ENCODE measurements at places on chromosomes 3 and 15.

- no peak for DNase-seq
Observed at GRCh38 chr3:38146504-38146903, 8.0 kb downstream of the MYD88 start.

GRCh38 chr3:152122851-152123250, 145.9 kb upstream of the MBNL1 start:
- DNase-seq: no peak

DNA sequence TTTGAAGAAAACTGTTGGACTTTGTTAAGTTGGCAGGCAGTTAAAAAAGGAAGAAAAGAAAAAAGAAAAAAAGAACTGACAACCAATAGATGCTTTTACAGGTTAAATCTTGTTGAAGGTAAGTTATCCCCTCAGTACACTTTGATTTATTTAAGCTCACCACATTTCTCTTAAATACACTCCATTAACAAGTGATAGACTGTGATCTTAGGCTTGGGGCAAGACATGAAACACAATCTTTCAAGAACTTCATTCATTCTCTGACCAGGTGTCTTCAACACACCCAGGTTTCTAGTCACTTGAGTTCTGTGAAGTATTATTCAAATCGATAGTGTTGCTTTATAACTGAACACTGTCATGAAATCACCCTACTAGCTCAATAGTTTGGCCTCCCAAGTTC, 751.9 kb downstream of the ROBO1 start:
- DNase-seq: no peak

DNA sequence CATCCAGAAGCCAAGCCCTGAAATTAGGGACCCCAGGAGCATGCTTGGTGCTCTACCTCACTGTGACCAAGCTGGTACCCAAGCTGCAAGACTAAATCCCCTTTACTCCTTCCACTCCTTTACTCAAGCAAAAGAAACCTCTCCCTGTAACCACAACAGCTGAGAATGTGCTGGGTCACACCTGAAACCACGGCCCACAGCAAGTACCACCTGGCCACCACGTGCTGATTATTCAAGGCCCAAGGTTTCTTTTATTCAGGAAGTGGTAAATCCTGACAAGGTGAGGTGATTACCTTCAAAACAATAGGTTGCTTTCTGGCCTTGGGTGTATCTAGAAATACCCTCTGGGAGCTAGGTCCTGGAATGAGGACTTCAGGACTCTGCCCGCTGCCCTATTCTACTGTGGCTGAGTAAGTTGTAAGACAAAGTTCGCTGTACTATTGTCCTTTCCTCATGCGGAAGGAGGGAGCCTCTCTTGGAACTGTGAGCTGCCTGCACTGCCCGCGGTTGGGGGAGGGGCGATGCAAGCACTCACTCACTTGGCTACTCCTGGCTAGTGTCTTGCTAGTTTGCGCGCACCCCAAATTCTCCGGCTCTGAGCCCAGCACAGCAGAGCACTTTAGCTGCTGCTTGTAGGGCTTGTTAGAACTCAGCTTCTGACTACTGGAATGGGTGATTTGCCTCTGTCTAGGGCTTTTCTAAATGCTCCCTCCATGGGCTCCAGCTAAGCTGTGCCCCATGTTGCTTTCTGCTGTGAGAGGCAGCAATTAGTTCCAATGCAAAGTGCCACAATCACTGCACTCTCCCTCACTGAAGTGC, 487.1 kb upstream of the CNTN3 start:
- DNase-seq: no peak

DNA sequence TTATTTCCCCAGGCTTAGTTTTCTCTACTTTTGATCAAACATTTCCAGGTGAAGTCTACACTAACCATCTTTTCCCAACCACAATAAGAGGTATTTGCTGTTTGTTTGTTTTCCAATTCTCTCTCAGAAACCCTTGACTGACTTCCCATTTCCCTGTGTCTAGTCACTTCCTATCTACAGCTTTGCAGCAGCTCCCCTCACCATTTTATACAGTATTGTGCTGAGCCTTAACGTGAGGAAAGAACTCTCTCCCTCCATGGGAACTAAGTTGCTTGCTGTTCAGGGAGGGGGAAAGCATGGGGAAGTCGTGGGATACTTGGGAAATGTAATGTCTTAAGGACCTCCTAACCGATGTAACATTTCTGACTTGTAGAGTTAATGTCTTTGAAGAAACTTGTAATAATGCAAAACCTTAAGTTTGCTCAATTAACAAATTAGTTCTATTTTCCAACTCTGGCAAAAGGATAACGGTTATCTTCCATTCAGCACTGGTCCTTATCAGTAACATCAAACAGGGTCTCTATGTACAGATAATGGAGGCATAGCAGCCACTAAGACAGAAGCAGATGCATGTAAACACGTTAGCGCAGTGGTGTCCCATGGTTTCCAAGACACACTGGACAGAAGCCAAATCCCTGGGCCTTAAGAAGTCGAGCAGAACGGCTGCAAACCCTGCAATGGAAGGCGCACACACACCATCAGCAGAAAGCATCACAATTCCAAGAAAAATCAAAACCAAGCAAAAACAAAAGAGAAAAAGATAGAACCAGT, 39.7 kb downstream of the NPTN start:
- DNase-seq: no peak

DNA sequence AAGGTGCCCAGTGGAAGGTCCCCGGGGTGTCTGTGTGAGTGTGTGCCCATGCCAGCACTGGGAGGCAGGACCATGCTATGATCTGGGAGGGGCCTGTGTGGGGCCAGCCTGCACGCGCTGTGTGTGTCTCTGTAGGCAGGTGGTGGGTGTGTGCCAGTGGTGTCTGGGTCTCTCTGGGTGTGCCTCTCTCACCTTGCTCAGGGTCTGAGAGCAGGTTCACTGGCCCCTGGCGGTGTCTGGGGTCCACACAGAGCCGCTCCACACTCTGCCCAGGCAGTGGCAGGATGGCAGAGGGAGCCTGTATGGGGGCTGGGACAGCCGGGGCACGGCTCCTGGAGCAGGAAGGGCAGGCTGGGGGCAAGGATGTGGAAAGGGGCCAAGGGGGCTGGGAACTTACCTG, 12.6 kb downstream of the ITIH4 start:
- no peak for DNase-seq

GRCh38 chr15:23690450-23690852, 3.3 kb upstream of the NDN start:
- no peak for DNase-seq

DNA sequence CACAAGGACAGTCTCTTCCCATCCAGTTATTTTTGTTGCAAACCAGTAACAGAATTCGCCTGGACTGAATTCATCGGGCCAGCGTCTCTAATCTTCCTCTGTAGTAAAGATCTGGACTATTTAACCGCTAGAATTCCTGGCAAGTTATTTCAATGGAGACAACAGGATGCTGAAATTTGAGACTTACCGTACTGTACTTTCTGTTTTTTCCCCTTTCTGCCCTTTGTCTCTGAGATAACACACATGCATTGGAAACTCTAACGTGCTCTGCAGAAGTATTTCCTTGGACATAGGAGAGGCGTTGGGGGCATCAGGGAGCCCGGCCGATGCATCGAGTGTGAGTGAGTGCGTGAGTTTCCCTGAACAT, 61.5 kb downstream of the ASB7 start:
- DNase-seq: no peak

GRCh38 chr3:45691842-45692241, 2.6 kb downstream of the SACM1L start:
- DNase-seq: no peak

DNA sequence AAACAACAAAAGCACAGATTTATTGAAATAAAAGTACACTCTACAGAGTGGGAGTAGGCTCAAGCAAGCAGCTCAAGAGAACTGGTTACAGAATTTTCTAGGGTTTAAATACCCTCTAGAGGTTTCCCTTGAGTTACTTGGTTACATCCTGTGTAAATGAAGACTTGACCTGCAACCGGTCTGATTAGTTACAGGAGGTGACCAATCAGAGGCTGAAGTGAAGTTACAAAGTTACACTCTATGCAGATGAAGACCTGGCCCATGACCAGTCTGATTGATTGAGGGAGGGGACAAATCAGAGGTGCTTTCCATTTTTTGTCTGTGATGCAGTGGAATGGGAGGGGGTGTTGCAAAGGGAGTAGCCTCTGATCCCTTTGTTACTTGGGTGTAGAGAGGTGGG, 723.4 kb downstream of the ZPLD1 start:
- no peak for DNase-seq

GRCh38 chr15:68423359-68424296, 8.3 kb downstream of the ITGA11 start:
- no peak for DNase-seq

GRCh38 chr15:100570275-100570674, 31.7 kb downstream of the LINS1 start:
- no peak for DNase-seq

DNA sequence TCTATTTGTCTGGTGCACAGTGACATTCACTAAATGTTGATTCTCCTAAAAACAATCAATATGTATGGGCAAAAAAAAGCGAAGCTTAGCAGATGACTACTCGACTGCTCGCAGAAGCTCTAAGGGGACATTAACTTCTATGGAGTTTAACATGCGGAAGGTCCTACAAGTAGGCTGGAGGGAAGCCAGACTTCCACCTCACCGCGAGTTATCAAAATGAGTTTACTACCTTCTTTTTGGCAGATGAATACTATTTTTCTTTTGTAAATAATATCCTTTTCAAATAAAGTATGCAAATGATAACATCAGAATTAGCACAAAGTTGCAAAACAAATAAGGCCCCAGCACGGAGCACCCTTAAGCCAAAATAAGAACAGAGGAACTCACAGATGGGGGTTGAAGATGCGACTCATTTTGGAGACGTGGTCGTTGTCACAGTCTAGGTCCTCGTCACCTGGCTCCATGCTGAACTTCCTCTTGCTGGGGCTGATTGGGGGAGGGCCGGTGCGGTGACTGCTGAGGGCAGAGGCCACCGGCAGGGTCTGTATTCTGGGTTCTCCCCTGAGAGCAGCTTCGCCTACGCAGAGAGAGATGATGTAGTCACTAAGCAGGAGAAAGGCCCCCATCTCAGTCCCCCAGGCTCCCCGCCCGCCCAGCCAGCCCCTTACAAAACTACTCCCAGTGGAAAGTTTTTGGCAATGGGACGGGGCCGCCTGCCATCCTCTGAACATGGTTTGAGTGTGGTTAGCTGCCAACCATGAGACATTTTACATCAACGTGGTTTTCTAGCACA, 42.1 kb downstream of the VGLL4 start:
- no peak for DNase-seq

DNA sequence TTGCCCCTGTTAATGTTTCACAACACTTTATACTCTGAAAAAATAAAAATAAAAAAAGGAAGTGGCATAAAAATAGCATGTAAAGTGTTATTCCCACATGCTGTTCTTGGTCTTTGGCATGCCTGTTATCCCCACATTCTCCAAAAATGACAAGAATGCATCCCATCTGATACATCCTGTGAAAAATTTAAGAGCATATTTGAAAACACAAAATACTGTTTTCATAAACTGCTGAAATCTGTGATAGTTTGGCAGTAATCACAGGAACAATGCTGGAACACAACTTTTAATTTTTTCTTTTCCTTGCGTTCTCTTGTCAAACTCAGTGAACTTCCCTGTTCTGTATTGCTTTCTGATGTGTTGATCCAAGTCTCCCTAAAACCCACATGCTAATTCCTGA, 288.8 kb downstream of the ROBO2 start:
- no peak for DNase-seq

Measured in activated CD8-positive, alpha-beta memory T cell treated with anti-CD3 and anti-CD28 coated beads for 4 hours (primary cell).